Activated CD4-positive, alpha-beta T cell treated with anti-CD3 and anti-CD28 coated beads for 48 hours (primary cell): ENCODE measurements at places on chromosomes 1 and 21.

GRCh38 chr1:4627353-4627752 lies 27.1 kb upstream of the AJAP1 start:
- no peak for DNase-seq

DNA sequence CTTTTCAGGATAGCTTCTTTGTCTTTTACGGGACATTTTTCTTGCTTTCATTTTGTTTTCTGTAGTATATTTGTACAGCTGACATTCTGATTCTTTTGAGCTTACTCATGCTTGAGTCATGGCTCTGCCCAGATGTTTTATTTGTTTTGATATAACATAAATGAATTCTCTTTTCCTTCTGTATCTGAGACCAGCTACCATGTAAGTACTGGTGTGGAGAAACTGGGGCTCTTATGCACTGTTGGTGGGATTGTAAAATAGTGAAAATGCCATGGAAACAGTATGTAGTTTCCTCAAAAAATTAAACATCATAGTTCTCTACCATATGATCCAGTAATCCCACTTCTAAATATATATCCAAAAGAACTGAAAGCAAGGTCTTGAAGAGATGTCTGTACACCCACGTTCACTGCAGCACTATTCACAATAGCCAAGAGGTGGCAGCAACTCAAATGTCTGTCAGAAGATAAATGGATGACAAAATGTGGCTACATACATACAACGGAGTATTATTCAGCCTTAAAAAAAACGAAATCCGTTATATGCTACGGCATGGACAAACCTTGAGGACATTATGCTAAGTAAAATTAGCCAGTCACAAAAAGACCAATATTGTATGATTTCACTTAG lies 61.4 kb downstream of the EIF2B3 start:
- peak; percentile 9 for DNase-seq

DNA sequence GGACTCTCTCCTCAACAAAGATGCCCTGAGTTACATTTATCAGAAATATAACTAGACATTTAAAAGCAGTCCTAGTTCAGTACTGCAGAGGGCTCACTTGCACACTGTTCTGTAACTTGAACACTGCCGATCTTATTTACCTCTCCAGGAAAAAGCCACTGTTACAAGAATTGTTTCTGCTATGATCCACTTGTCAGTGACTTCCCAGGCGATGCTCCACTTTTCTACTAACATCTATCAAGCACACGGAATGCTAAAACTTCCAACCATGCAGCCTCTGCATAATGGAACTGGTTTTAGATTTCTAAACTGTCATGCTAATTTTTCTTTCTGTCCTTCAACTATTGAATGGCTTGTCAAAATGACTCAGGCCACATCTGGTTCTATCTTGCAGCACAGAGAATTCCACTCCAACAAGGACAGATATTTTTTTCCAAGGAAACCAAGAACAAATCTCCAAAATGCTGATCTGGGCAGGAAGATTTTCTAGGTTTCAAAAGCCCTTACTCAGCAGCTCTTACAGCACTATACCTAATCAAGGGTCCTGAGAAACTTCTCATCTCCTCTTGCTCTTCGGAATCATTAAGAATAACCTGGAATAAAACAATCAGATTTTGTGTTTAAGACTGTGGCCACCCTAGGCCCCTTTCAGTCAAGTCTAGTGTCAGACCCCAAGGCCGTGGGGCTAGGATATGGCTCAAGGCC lies 9.9 kb downstream of the SEC16B start:
- no peak for DNase-seq

GRCh38 chr1:174247472-174247871 lies 88.2 kb downstream of the RABGAP1L start:
- DNase-seq: no peak

- DNase-seq: no peak
Observed at GRCh38 chr1:32494711-32495337, 30.0 kb downstream of the ZBTB8B start.

GRCh38 chr1:243312952-243313634 lies 57.3 kb downstream of the SDCCAG8 start:
- DNase-seq: no peak

DNA sequence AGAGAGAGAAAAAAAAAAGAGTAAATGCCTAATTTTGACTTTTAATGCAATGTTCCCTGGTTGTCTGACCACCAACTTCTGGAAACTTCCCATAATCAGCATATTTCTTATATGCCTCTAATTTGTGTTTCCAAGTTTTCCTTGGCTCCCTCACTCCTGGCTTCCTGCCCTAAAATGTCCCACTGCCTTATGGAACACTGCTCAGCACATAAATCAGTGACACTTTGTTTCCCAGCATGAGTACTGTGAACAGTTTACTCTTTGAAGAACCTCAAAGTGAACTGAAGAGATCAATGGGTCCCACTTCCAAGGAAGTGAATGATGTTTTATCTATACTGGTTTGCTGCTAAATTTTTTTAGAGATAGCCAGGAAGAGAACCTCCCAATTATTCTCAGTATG lies 271.3 kb upstream of the PRMT6 start:
- no peak for DNase-seq

- DNase-seq: no peak
Observed at GRCh38 chr1:180267211-180267561, 37.1 kb downstream of the LHX4 start.

- DNase-seq: no peak
Observed at GRCh38 chr21:46214478-46215340, 13.9 kb downstream of the LSS start.

DNA sequence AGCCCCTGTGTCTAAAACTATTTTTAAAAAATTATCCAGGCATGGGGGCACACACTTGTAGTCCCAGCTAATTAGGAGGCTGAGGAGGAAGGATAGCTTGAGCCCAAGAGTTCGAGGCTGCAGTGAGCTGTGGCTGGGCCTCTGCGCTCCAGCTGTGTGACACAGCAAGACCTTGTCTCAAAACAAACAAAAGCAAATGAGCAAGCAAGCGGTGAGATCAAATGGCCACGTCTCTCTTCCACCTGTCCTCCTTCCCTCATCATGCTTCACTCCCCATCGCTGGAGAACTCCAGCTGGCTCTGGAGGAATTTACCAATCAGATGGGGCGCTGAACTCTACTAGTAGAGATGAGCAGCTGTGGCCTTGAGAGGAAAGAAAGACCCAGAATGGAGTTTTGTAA lies 14.0 kb upstream of the REN start:
- no peak for DNase-seq

GRCh38 chr1:229557913-229558414 lies 543 bp downstream of the ABCB10 start:
- peak; percentile 57 for DNase-seq
